Fibroblast of skin of left quadriceps (primary cell): ENCODE measurements at places on chromosomes 16 and 17.

DNA sequence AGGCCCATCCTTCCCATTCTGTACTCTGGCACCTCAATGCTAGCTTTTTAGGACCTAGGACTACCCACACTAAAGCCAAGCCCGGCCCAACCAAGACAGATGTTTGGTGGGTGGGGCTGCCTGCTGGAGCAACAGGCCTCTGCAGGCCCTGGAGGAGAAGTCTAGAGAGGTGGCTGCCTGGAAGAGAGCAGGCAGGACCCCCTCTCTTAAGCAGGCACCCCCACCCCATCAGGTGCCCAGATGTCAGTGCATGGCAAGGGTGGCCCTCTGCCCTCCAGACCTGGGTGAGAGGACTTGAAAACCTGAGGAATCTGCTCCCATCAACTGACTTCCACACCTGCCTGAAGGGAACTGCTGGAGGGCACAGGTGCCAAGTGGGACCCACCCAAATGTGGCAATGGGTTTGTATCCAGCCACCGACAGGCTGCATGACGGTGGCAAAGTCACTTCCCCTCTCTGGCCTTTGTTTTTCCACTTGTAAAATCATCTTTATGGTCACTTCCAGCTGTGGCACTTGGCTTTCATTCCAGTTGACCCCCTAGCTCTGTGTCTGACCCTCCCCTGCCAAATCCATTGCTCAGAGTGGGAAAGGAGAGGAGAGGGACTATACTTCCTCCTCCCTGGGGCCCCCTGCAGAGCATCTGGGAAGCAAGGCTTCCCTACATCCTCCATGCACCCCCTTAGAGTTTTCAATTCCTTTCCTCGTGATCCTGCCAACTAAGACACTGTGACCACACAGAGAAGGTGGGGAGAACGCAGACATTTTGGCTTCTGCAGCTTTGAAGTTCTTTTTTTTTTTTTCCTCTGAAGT is 1.7 kb upstream of the STAT5A start:
- no peak for DNase-seq

- no peak for DNase-seq
Observed at GRCh38 chr16:51383909-51384308, 232.8 kb upstream of the SALL1 start.

- no peak for DNase-seq
Observed at GRCh38 chr17:77901481-77901880, 57.0 kb upstream of the TNRC6C start.

GRCh38 chr16:81770008-81770407 is 9.1 kb upstream of the PLCG2 start:
- no peak for DNase-seq
